CD14-positive monocyte (primary cell): ENCODE measurements at places on chromosomes 7 and 10.

- DNase-seq: no peak
These were observed 101.6 kb downstream of the PDGFA start for GRCh38 chr7:417973-418601.

GRCh38 chr7:91064938-91065337, 199.3 kb upstream of the FZD1 start:
- no peak for DNase-seq

- no peak for DNase-seq
These were observed 159.5 kb downstream of the PPP1R9A start for GRCh38 chr7:95066737-95067530.

DNA sequence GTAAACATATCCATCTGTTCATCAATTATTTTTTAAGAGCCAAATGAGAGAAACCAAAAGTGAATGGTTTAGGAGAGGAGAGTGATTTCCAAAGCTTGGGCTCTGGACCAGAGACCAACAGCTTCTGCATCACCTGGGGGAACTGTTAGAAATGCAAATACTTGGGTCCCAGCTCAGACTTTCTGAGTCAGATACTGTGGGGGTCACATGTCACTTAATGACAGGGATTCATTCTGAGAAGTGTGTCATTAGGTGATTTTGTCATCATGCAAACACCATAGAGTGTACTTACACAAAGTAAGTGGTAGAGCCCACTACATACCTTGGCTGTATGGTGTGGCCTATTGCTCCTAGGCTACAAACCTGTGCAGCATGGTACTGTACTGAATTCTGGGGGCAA, 128.5 kb upstream of the PRR15 start:
- no peak for DNase-seq

DNA sequence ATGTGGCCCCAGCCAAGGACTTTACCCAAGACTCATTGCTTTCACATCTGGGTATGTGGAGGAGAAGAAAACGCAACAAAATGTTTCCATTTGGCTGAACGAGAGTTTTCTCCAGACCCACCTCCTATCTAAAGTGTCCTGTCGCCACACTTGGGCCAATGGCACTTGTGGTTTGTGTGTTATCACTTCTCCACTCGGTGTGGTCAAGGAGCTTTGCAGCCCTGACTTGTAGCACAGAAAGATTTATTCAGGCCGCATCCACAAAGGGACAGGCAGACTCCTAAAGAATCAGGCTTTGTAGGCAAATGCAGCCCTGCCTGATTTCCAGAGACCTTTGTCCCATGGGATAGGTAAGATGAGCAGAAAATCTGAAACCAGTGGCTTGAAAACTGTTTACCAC, 12.8 kb upstream of the LRRC4 start:
- no peak for DNase-seq
